ENCODE measurements at places on chromosomes 3 and 15. TPM values are rescaled to one million over a fixed set of nuclear protein-coding genes. Genes with fewer than 3 reads are reported as not detected.

SI gene
- total RNA-seq, result not detected

SPINK8 gene
- not detected for total RNA-seq

GOLIM4 gene
- 16.7 TPM for total RNA-seq

OGG1 gene
- total RNA-seq, result 17.2 TPM

A4GNT gene
- total RNA-seq, result not detected

RTP3 gene
- total RNA-seq, result not detected

SQOR gene
- total RNA-seq, result 64.9 TPM

CCRL2 gene
- total RNA-seq, result 0.15 TPM

SKOR1 gene
- 0.03 TPM for total RNA-seq

SIDT1 gene
- 0.19 TPM for total RNA-seq

ATP10A gene
- total RNA-seq, result 6.8 TPM

MELTF gene
- total RNA-seq, result 46.4 TPM

TRPM1 gene
- not detected for total RNA-seq

RTP4 gene
- total RNA-seq, result not detected

P2RY13 gene
- total RNA-seq, result not detected

CHSY1 gene
- 29.7 TPM for total RNA-seq

PXYLP1 gene
- total RNA-seq, result 10.6 TPM

SMCO1 gene
- total RNA-seq, result not detected

LRRC2 gene
- not detected for total RNA-seq

ALPK3 gene
- total RNA-seq, result 0.28 TPM

EFHB gene
- total RNA-seq, result 0.39 TPM

LMAN1L gene
- total RNA-seq, result not detected

FBXO40 gene
- total RNA-seq, result not detected

DNAJA4 gene
- total RNA-seq, result not detected

SPSB4 gene
- total RNA-seq, result 0.13 TPM

SLC22A13 gene
- not detected for total RNA-seq

GRM2 gene
- total RNA-seq, result 0.11 TPM

GTF2E1 gene
- 15.4 TPM for total RNA-seq

COL6A5 gene
- total RNA-seq, result not detected

RHOA gene
- 463 TPM for total RNA-seq

CLDN16 gene
- total RNA-seq, result 0.06 TPM

CHRNA7 gene
- 4.7 TPM for total RNA-seq

SLC28A1 gene
- total RNA-seq, result not detected

MESP1 gene
- total RNA-seq, result 7.2 TPM

CD276 gene
- 71.9 TPM for total RNA-seq

FAM81A gene
- total RNA-seq, result 17.3 TPM

PIK3CB gene
- total RNA-seq, result 16.2 TPM

LDHAL6B gene
- not detected for total RNA-seq

PIERCE2 gene
- total RNA-seq, result 4.1 TPM

SGO1 gene
- total RNA-seq, result 18.5 TPM

KLF15 gene
- 0.06 TPM for total RNA-seq

ALDH1A3 gene
- total RNA-seq, result 24.7 TPM

ATP2B2 gene
- total RNA-seq, result 0.24 TPM
